ENCODE measurements at places on chromosomes 6 and 20. TPM values are rescaled to one million over a fixed set of nuclear protein-coding genes. Genes with fewer than 3 reads are reported as not detected.

GRCh38 chr6:148720406-148720805, 26.4 kb upstream of the UST start:
- no peak overlapping the region for H3K4me3 ChIP-seq
- H3K4me1 ChIP-seq = no peaks in the 10 kb centered on the region
- H3K27ac ChIP-seq = no peak overlapping the region
- H3K27me3 ChIP-seq = no peaks in the 10 kb centered on the region
- no peak for DNase-seq
- no peaks in the 10 kb centered on the region for H3K36me3 ChIP-seq

GRCh38 chr6:108693430-108694154, 132.9 kb downstream of the FOXO3 start:
- H3K27me3 ChIP-seq = no peaks in the 10 kb centered on the region
- DNase-seq = no peak
- no peak overlapping the region for H3K4me3 ChIP-seq
- H3K27ac ChIP-seq = no peak overlapping the region

DNA sequence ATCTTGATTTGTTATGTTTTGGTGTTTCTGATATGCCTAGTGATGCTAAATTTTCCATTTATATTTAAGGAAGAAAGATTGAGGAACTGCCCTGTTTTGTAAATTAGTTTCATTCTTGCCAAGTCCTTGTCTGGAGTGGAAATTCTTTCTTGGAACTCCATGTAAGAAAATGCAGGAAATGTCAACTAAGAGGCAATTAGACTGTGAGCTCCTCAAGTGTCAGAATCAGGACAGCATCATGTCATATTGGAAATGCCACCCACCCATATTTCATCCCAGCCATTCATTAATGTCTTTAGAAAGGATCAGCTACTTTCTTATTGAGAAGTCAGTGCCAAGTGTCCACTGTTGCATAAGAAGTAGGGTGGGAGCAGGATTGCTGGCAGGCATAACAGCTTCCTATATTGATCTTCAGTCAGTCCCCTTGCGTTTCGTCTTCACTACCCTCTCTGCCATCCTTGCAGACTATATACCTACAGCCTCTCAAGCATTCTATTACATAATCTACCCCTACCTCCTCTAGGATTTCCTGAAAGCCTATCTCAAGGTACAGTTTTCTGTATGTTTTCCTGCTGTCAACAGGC, 42.4 kb downstream of the HAO1 start:
- H3K36me3 ChIP-seq = no peaks in the 10 kb centered on the region
- no peak for DNase-seq
- no peak overlapping the region for H3K27ac ChIP-seq
- no peaks in the 10 kb centered on the region for H3K27me3 ChIP-seq

DNA sequence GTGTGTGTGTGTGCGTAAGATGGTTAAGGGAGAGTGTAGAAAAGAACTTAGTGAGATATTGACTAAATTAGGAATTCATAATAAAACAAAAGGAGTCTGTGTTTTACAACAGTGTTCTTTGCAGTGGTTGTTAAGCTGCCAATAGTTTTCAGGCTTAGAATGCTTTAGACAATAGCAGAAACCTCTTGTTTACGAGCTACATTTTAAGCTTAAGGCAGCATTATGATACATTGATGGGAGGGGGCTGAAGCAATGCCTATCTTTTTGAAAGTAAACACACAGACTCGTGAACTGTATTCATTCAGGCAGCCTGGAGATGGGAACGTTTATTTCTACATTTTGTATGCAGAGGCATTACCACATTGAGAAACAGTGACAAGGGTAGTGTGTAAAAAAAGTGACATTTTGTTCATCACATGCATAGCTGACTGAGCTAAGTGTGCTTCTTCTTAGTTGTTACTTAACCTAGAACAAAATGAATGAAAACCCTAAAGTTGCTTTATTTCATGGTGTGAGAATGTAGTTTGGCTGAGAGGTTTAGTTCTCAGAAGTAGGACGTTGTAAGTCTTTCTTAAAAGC, 21.2 kb downstream of the CLVS2 start:
- H3K27ac ChIP-seq = no peak overlapping the region
- no peaks in the 10 kb centered on the region for H3K36me3 ChIP-seq
- H3K4me1 ChIP-seq = no peaks in the 10 kb centered on the region

- H3K4me1 ChIP-seq = peaks cover 4% of the 10 kb centered on the region
- H3K4me3 ChIP-seq = no peak within 1 kb of the TSS
- no peak within 1 kb of the TSS for H3K27ac ChIP-seq
Measured at GRCh38 chr20:49482621-49483017, at the start of gene KCNB1. Gene KCNB1 (minus strand): TSS chr20:49482668. CDS start chr20:49482480, 188 bp downstream.

- peaks cover 74% of the 10 kb centered on the region for H3K4me1 ChIP-seq
- peak overlapping the region; percentile 64 for H3K27ac ChIP-seq
- H3K27me3 ChIP-seq = no peaks in the 10 kb centered on the region
- no peaks in the 10 kb centered on the region for H3K36me3 ChIP-seq
- no peak for DNase-seq
- no peak overlapping the region for H3K4me3 ChIP-seq
Measured at GRCh38 chr6:150631984-150632642, 32.4 kb downstream of the PLEKHG1 start.

DNA sequence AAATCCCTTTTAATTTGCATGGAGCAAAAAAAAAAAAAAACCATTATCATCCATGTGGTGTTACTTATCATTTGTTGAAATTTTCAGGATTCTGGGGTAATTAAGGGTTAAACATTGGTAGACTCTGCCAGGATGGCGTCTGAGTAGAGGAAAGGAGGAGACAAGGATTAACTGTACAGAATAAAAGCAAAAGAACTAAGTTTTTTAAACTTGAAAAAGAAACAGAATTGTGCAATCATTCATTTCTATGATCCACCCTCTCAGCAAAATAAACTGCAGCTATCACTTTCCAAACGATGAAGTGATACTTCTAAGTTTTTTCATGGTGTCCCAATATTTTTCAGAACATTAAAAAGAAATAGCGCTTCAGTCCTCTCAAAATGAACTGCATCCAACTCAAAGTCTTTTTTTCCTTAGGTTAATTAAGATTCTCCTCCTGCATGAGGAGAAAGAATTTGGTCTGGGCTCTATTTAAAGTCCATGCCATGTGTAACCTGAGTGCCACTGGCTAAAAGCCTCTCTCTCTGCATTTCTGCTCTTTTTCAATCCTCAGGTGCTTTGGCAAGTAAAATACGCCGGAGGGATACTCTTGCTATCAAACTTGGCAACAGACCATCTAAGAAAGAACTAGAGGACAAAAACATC, 69.5 kb upstream of the LTV1 start:
- no peaks in the 10 kb centered on the region for H3K4me1 ChIP-seq
- no peak overlapping the region for H3K27ac ChIP-seq
- H3K36me3 ChIP-seq = no peaks in the 10 kb centered on the region
- H3K4me3 ChIP-seq = no peak overlapping the region
- DNase-seq = no peak

DNA sequence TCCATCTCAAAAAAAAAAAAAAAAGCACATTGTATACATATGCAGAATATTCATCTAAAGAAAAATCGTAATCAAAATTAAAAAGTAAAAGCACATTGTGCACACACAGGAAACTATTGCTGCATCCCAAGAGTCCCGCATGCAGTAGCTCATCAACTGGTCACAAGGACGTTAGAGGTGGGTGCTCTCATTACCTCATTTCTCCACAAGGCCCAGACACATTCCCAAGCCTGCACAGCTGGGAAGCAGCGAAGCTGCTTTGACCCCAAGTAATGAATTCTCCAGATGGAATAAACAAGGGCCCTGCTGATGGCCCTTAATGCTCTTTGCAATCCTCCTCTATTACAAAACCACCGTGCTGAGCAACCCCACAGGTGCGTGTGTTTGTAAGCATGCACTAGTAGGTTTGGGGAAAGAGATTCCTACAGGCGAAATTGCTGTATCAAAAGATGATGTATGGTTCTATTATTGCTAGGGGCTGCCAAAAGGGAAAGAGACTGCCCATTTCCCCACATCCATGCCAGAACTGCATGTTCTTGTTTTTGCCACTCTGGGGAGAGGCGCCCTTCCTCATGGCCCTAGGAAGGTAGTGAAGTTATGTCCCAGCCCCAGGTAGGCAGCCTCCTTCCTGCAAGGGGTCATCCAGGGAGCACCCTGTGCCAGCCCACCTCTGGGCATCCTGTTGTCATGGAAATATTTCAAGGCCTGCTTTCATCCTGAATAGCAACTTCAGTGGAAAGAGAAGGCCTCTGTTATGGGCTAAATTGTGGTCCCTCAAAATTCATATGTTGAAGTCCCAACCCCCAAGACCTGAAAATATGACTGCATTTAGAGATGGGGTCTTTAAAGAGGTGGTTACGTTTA, 34.6 kb upstream of the PTGIS start:
- DNase-seq = no peak
- H3K4me3 ChIP-seq = no peak overlapping the region
- H3K36me3 ChIP-seq = no peaks in the 10 kb centered on the region
- no peak overlapping the region for H3K27ac ChIP-seq
- H3K27me3 ChIP-seq = no peaks in the 10 kb centered on the region

Gene GATA5
- total RNA-seq = 0.12 TPM

- peaks cover 41% of the 10 kb centered on the region for H3K4me1 ChIP-seq
- peak overlapping the region; percentile 78 for H3K27ac ChIP-seq
- H3K27me3 ChIP-seq = no peaks in the 10 kb centered on the region
- DNase-seq = peak; percentile 86
Measured at GRCh38 chr20:48287021-48287494, 501.8 kb upstream of the SULF2 start.

GRCh38 chr6:52164319-52165094, 21.7 kb upstream of the IL17A start:
- H3K27ac ChIP-seq = no peak overlapping the region
- H3K4me1 ChIP-seq = no peaks in the 10 kb centered on the region
- H3K4me3 ChIP-seq = no peak overlapping the region
- H3K36me3 ChIP-seq = no peaks in the 10 kb centered on the region
- H3K27me3 ChIP-seq = no peaks in the 10 kb centered on the region

DNA sequence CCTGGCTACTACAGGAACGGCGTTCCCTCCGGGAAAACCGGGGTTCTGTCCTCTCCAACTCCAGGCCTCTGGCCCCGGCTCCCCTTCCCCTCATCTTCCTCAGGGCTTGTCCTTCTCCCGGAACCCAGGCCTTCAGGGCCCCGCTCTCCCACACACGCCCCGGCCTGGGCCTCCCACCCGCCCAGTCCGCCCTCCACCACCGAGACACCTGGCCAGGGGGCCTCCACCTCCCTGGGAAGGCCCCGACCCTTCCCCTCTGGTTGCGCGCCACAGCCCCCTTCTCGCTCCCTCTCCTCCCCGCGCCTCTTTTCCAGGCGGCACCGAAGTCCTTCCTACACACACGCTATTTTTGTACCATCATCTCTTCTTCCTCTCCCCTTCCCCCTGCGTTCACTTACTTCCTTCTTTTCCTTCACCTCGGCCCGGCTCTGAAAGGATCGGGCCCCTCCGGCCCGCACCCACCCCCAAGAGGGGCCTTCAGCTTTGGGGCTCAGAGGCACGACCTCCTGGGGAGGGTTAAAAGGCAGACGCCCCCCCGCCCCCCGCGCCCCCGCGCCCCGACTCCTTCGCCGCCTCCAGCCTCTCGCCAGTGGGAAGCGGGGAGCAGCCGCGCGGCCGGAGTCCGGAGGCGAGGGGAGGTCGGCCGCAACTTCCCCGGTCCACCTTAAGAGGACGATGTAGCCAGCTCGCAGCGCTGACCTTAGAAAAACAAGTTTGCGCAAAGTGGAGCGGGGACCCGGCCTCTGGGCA, 1.3 kb upstream of the SIRPA start:
- no peaks in the 10 kb centered on the region for H3K36me3 ChIP-seq
- H3K4me1 ChIP-seq = peaks cover 38% of the 10 kb centered on the region
- H3K27ac ChIP-seq = peak overlapping the region; percentile 57

DNA sequence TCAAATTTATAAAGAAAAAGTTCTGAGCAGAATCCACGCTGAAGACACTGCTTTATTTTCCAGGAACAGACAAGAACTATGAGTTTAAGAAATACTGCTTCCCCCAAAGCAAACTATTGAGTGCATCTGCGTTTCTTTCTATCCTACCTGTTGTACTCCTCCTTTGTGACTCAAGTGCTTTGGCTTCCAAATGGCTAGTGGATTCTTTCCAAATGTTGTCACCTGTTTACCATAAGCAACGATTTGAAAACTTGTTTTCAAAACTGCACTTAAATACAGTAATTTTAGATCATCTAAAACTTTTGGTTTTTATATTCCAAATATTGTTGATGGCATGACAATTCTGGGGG, 9.5 kb downstream of the PXDC1 start:
- H3K4me3 ChIP-seq = no peak overlapping the region
- H3K27ac ChIP-seq = no peak overlapping the region
- H3K27me3 ChIP-seq = no peaks in the 10 kb centered on the region
- H3K36me3 ChIP-seq = peaks cover 2% of the 10 kb centered on the region

Gene KCNS1
- not detected for total RNA-seq

DNA sequence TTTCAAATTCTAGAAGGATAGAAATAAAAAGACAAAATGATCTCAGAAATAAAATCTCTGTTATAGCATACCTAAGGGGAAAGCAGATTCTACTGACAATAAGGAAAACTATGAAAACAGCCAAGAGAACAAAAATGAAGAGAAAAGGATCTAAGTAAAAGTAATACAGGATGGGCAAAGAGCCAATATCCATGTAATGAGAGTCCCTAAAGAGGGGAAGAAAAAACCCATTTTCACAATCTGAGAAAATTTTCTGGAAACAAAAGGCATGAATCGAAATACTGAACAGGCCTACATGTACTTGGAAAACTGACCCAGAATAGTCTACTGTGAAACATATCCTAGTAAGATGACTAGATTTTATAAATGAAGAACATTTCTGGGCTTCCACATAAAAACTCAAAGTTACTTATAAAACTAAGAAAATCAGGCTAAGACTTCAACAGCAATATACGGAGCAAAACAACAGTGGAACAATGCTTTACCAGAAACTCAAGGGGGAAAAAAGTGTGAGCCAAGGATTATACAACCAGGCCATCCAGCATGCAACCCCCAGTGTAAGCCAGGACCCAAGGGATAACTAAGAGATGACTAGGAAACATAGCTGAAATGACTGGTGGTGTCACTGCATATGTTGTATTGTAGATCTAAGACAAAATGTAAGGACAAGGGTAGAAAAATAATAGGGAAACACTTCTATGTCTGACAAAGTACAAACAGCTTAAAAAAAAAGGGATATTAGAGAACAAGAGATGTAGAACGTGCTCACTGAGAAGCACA, 10.2 kb downstream of the NAPB start:
- H3K4me3 ChIP-seq = no peak overlapping the region
- H3K27me3 ChIP-seq = no peaks in the 10 kb centered on the region

Gene FAM217A
- not detected for total RNA-seq

Gene KCNK17
- total RNA-seq = not detected

DNA sequence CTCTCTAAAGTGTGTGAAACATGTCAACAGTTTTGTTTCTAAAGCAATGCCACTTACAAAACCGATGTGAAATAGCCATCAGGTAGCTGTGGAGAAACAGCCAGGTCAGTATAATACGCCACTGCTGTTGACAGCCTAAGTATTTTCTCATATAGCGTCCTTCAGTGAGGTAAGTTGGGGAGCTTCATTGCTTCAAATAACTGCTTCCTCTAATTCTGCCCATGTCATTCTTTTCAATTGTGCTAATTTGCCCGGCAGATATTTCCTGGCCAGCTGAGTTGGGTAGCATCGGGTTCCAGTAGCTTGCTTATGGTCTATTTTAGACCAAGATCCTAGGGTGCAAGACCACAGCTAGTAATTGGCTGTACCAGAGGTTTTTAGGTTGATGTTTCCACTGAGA, 2.1 kb upstream of the ARMC2 start:
- no peaks in the 10 kb centered on the region for H3K27me3 ChIP-seq
- no peaks in the 10 kb centered on the region for H3K4me1 ChIP-seq
- no peak overlapping the region for H3K4me3 ChIP-seq
- DNase-seq = no peak
- H3K27ac ChIP-seq = no peak overlapping the region
- no peaks in the 10 kb centered on the region for H3K36me3 ChIP-seq
